CD4-positive, alpha-beta T cell treated with Interleukin-1 beta for 1 hour (primary cell): ENCODE measurements at places on chromosomes 3 and 15.

GRCh38 chr3:137121704-137122314 lies 164.0 kb downstream of the IL20RB start:
- DNase-seq = no peak

GRCh38 chr3:151556596-151556995 lies 95.7 kb upstream of the IGSF10 start:
- no peak for DNase-seq

- DNase-seq = no peak
These were observed 33.4 kb downstream of the FANCD2OS start for GRCh38 chr3:10074666-10075065.

GRCh38 chr3:123098426-123099330 lies 31.9 kb downstream of the PDIA5 start:
- DNase-seq = no peak

- no peak for DNase-seq
These were observed 5.9 kb downstream of the RPUSD3 start for GRCh38 chr3:9837701-9838582.

- no peak for DNase-seq
These were observed 29.3 kb upstream of the XYLB start for GRCh38 chr3:38317192-38317759.

GRCh38 chr15:52796753-52797520 lies 6.8 kb upstream of the ONECUT1 start:
- no peak for DNase-seq

DNA sequence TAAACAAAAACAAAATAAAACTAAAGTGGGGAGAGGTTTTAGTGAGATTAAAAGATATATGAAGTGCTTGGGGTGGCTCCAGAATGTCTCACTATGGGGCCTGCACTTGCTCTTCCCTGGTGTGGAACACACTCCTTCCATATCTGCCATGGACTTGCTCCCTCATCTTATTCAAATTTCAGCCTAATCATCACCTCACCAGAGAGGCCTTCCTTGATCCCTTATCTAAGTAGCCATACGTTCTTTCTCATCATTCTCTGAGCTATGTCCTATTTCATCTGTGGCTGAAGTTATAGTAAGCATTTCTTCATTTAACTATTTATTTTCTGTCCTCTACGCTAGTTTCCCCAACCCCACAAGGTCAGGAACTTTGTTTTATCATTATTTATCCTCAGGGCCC lies 511.7 kb downstream of the NTRK3 start:
- no peak for DNase-seq

DNA sequence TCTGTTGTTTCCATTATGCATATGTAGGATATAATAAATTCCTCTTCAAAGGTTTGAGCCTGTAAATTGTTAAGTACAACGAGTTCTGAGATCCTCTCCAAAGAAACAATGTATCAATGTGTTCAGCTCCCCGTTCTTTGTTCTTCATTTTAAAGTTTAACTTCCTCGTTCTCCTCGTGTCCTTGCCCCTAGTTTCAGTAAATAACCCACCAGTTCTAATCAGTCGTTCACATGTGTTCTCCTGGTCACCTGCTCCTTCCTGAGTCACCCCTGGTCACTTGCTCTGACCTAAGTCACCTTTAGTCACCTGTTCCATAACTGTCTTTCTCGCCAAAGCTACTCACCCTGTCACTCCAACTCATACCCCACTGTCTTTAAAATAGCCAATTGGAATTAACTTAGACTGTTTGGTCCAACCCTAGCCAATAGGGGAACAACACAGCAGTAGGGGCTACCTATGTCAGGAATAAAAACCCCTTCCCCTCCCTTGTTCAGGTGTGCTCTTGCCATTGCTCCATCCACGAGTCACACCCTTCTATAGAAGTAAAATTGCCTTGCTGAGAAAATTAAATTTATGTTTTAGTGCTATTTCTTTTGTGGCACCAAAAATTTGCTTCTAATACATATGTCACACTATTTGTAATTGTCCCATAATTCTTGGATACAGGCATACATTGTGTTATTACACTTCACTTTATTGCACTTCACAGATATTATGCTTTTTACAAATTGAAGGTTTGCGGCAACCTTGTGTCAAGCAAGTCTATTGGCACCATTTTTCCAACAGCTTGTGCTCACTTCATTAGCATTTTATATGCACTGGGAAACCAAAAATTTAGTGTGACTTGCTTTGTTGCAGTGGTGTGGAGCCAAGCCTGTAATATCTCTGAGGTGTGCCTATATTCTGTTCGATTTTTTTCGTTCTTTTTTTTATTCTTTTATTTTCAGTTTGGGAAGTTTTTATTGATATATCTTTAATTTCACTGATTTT lies 15.3 kb upstream of the MCF2L2 start:
- no peak for DNase-seq

DNA sequence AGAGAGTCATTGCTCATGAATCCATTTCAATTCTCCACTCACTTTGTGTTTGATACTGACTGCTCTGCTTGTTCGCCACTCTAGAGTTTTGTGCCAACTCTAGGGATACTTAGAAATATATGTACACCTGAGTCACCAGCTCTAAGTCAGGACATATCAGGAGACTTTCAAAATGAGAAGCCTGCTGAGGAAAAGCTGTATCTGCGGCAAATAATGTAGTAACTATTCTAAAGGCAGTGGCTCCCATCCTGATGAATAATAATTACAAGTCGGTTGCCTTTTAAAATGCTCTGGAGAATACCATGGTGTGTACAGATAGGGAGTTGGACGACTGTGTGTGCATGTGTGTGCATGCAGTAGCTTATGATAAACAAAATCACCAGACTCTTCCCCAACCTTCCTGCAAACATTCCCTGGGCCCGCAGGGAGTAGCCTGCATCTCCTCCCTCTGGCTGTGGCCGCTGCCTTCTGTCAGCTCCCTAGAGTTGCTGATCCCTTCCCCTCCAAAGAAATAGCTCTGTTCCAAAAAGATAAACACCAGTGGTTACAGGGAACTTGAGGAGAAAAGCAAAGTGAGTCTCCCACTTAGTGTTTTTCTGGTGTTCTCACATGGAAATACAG lies 346.3 kb upstream of the UMPS start:
- no peak for DNase-seq

GRCh38 chr3:138356730-138357405 lies 8.5 kb downstream of the MRAS start:
- no peak for DNase-seq

DNA sequence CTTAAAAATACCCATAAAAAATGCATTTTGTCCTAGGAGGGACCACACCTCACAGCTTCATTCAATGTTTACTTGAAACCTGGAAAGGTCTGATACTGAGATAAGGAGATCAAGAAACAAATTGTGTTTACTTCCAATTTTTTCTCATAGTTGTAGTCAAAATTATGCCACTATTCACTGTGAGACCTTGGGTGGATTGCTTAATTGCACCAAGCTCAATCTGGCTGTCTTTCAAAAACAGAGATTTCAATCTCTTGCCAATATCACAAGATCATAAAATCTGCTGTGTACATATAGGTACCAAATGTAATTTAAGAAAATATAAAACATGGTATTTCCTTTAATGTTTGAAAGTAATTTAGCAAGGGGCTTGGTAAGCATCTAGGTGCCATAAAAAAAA lies 186.4 kb upstream of the THBS1 start:
- DNase-seq = no peak

DNA sequence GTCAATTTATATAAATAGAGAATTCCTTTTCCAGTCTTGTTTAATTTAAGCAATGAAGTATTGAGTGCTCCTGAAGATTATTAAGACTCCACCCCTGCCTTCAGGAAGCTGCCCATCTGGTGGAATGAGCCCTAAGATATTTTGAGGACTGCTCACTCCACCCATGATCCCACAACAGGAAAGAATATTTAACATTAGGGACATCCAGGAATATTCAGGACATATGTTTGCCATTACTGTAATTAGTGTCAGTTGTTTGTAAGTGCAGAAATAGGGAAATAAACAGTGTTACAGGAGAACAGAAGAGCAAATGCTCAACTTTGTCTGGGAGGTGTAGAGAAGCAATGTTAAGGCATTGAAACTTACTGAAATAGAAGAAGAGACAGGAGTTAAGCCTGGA lies 375.0 kb downstream of the ROBO2 start:
- no peak for DNase-seq

DNA sequence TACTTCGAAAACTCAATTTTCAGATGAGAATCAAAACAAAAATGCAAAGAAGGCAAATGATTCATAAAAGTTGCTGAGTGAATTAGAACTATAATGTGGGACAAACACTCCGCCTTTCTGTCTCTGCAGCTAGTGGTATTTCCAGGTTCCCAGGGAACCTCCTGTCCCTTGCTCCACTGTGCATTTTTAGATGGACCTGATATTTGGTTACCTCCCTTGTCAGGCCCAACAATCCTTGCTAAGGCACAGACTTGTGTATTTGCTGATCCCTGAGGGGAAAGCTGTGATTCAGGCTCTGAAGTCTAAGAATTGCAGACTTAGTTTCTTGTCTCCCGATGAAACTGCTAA lies 162.7 kb downstream of the LPP start:
- DNase-seq = no peak

GRCh38 chr3:45807133-45807532 lies 10.8 kb upstream of the SLC6A20 start:
- DNase-seq = no peak

GRCh38 chr3:5004319-5005152 lies 25.3 kb downstream of the BHLHE40 start:
- DNase-seq = no peak

DNA sequence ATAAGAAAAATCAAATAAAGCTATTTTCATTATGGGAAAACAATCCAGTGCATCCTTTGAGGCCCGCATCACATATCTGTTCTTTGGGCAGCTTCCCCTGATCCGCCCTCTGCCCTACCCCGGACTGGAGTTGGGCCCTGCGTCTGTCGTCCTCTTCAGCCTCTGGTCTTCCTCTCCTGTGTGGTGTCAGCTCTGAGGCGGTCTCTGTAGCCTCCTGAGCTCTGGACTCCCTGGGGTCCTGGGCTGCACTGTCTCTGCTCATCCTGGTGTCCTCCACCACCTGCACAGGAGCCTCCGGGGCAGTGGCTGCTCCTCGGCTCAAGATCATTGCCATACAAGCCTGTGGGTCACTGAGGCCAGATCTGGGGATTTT lies 7.4 kb upstream of the SNX22 start:
- no peak for DNase-seq

GRCh38 chr3:111333642-111334041 lies 208.4 kb upstream of the CD96 start:
- DNase-seq = no peak

- no peak for DNase-seq
These were observed 102.6 kb downstream of the EFL1 start for GRCh38 chr15:82159922-82160321.

DNA sequence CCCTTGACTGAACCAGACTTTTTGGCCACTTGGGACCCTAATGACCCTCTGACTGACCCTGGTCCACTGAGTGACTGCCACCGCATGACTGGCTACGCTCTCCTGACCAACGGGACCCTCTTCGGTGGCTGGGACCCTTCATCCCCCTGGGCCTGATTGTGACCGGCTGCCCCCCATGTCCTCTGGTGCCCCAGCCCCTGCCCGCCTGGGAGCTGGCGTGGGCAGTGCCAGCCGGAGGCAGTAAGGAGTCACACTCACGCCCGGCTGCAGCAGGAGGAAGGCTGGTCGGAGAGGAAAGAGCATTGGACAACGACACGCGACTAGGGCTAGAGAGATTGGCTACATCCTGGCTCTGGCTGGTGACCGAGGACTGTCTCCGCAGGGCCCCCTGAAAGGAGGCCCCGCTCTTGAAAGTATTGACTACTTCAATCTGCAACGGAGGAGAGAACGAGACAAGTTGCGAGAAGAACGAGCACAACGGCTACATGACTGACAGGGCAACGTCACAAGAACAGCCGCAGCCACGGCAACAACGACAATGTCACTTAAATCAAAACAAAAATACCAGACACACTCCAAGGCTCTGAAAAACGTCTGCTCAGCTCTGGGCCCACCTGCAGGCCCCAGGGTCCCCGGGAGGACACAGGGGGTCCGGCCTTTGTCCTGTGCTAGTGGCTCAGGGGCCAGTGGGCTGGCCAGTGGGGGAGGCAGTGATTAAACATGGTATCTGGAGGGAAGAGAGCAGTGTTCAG lies 15.1 kb upstream of the SEC13 start:
- no peak for DNase-seq

GRCh38 chr3:72185549-72186399 lies 400.8 kb upstream of the PROK2 start:
- no peak for DNase-seq

- DNase-seq = no peak
These were observed 13.6 kb upstream of the COMMD2 start for GRCh38 chr3:149765762-149766334.

DNA sequence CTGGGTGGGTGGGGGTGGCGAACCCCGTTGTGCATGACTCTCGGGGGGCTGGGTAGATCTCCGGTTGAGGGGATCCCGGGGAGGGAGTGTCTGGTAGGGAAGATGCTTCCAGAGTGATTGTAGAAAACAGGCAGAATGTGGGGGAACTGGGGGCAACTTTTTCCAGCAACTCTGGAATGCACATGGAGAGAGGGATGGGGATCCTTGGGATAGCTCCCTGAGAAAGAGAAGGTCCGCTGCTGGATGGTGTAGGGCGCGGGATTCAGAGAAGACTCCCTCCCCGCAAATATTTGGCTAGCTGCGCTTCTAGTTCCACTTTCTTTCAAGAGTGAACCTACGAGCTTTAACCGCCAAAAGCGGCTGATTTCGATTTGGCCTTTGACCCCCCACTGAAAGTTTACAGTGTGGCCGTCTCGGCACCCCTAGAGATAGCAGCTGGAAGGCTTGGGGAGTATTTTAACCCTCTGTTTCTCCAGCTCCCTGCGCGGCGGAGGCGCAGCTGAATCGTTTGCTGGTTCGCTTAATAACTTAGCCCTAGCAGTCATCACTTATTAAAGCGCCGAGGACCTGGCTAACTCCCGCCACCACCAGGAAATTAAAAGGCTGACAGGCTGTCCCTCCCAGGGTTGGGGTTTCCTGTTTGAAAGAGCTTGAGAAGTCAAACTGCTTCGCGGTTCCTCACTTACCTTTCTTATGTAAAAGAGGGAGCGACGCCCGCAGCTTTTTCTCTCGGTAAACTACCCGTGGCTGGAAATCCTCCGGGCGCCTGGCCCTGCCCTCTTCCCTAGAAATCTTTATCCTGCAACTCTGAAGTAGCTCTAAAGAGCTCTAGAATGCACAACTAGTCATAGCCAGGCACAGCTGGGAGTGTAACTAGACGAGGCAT lies 1.2 kb downstream of the PHLDB2 start:
- DNase-seq = peak; percentile 67

- DNase-seq = no peak
These were observed 82.1 kb upstream of the FHIT start for GRCh38 chr3:61333192-61333961.

DNA sequence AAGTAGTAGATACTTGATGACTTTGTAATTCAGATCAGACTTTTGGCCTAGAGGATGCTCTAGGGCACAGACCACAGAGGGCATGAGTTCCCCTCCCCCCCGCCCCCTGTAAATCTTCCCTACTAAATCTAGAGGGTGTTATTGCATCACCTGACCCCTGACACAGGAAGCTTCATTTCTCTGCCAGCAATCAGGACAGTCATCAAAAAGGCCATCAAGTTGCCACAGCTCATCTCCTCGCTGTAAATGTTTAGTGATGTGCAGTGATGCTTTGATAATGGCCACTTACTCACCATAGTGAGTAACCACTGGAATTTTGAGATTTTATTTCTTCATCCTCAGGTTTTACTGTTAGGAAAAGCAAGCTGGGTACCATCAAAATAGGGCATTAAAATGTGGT lies 289.2 kb upstream of the CHRM5 start:
- DNase-seq = no peak
